HT-29 (cell line): ENCODE measurements at places on chromosomes 16 and 17.

GRCh38 chr17:28926366-28926765, 23.5 kb upstream of the DHRS13 start:
- DNase-seq, result no peak

GRCh38 chr16:50190292-50190691, 37.2 kb downstream of the TENT4B start:
- no peak for DNase-seq

- no peak for DNase-seq
These were observed 72.4 kb downstream of the MRM1 start for GRCh38 chr17:36673637-36674277.

DNA sequence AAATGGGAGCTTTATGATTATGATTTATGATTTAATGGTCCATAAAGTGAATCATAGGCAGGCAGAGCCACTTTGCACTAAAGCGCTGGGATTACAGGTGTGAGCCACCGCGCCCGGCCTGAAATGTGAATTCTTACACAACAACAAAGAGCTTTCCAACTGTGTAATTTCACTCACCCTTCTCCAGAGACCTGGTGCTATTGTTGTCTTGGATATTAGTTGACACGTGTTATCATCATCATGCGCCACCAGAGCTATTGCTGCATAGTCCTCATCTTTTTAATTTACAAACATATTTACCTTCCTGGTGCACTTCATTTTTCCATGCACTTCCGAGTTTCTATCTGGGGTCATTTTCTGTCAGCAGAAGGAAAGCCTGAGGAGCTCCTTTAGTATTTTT, 4.8 kb upstream of the UTS2R start:
- no peak for DNase-seq

DNA sequence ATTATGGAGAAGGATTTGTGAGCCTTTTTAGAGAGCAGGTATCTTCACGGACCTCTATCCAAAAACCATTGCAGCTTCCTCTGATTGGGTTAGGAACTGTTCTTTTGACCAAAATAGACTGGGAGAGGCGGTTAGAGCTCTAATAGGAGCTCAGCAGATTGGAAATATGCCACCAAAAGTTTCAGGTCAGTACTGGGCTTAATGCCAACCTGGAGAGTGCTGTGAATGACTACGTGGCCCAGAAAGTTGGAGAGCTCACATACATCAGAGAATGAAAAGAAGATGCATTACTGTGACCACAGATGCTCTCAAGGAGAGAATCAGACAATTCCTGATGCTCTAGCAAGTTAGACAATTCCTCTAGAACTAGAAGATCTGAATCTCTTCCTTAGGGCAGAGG, 86.5 kb downstream of the ABCA8 start:
- DNase-seq, result no peak
